ENCODE measurements at places on chromosomes 5 and 9.

GRCh38 chr5:98513380-98513779 lies 260.1 kb upstream of the RGMB start:
- DNase-seq, result peak; percentile 40

DNA sequence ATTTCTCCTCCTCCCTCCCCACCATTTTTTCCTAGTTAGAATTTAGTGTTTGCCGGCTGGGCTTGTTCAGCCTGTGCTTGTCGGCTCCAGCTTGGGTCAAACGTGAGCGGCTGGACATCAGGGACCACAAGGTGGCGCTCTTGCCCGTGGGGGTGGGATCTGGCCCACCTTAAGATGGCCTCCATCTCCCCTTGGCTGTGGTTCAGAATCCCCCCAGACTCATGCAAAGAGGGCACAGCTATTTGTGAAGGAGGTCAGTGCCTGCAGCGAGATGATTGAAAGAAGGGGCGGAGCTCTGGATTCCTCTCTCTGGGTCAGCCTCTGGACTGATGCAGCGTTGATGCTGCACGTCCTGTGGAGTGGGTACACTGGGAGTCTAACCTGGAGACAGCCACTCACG lies 283.3 kb upstream of the TUT7 start:
- DNase-seq, result peak; percentile 85

DNA sequence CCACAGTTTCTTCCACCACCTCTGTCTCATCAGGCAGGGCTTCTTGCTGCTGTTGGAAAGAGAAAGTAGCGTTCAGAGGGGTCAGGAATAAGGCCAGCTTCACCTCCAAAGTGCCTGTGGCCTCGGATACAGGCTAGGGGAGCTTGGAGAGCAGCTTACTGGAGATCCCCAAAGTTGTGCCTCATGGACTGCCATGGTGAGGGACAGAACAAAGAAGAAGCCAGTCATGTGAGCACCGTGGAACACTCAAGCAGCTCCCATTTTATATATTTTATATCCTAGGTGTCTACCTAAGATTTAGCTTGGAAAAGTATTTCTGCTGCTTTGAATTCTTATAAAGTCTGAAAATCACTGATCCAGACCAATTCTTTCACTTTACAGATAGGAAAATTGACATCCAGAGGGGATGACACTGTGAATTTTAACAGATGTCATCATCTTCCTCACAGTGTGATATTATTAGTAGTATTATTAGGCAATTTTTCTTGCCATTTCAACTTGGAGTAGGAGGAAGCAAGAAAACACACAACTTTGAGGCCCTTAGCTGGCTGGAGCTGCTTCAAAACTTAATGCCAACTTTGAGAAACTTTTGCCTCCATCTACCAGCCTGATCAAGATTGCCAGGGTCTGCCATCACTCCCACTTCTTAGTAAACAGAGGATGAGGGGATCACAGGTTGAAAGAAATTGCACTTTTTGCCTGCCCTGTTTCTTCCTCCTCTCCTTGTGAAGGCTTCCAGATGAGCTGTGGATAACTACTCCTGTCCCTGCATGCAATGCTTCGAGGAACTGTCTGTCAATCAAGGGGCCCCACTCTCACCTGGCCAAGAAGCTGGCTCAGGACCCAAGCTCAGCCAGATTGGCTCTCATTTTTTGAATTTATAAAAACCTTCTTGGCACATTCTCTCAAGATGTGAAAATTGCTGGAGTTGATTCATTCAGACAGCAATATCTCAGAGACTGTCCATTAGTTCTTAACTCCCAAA lies 11.8 kb downstream of the SPARC start:
- no peak for DNase-seq

DNA sequence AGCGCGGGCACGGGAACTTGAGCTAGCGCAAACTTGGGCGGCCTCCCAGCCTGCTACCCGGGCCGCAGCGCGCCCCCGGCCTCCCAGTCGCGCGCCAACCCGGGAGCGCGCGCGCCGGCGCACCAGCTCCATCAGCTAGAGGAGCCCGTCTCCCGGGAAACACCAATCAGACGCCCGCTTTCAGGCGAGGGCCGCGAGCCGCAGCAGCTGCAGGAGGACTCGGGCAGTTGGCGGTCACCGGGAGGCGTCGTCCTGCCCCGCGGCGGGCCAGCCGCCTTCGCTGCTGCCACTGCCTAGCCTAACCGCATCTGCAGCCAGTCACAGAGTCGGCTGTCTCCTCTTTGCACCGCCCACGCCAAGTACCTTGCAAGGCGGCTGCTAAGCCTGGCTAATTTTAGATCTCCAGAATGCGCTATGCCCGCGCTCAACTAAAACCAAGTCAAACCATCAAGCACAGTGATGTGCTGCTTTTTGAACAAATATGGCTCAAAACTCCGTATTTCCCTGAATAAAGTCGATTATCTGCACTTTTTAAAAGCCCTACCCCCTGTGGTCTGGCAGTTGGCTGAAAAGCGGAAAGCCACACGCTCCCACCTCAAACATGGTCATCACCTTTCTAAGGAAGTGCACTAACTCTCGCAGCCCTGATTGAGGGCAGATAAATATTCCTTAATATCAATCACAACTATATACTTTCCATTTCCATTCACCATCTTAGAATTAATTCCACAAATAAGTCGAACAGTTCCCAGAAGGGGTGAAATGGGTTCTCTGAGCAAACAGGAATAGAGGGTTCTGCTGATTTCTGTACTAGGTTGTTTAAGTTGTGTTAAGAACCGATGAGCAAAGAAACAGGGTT lies 221.8 kb downstream of the MEF2C start:
- peak; percentile 95 for DNase-seq

DNA sequence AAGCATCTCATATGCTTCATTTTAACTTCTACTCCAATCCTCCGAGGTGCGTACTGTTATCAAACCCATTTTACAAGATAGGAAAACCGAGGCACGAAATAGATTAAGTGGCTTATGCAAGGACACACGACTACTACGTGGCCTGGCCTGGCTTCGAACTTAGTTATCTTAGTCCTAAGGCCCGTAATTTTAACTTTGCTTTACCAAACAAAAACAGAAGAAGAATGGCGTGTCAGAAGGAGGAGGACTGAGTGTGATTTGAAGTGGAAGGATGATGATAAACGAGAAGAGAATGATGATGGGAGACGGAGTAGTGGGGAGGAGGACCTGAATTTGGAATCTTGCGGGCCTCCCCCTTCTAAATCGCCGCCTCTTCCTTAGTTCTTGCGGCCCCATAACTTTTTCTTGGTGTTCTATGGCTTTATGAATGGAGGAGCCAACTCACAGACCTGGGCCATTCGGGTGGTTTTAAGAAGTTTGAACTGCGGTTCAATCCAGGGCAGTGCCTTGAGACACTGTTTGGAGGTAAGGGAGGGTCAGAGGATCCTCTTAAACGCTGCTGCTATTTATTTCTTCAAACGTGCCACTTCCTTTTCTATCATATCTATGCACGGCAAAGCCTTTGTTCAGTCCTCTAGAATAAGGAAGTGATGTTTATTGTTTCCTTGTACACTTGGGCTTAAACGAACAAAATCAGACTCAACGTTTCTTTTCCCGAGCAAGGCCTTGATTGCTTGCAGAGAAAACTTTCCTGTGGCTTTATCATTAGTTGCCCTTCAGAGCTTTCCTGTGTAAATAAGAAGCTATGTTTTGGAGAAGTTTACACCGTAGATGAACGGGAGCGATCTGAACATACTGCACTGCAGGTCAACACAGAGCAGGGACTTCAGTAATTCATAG lies 795 bp downstream of the CNOT8 start:
- DNase-seq, result no peak

DNA sequence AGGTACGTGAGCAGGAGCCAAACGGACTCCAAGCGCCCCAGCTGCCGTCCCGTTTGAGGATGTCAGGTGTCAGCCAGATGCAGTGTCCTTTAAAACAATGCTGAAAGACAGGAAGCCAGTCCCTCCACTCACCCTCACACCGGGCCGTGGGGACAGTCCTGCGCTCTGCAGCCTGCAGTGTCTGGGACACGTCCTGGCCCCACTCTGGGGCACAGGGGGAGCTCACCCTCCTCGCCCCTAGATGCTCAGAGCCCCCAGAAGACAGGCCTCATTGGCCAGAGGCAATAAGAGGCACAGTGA lies 79.7 kb downstream of the ZNF354C start:
- no peak for DNase-seq

- no peak for DNase-seq
Observed at GRCh38 chr9:78028926-78029325, 2.7 kb downstream of the GNAQ start.

DNA sequence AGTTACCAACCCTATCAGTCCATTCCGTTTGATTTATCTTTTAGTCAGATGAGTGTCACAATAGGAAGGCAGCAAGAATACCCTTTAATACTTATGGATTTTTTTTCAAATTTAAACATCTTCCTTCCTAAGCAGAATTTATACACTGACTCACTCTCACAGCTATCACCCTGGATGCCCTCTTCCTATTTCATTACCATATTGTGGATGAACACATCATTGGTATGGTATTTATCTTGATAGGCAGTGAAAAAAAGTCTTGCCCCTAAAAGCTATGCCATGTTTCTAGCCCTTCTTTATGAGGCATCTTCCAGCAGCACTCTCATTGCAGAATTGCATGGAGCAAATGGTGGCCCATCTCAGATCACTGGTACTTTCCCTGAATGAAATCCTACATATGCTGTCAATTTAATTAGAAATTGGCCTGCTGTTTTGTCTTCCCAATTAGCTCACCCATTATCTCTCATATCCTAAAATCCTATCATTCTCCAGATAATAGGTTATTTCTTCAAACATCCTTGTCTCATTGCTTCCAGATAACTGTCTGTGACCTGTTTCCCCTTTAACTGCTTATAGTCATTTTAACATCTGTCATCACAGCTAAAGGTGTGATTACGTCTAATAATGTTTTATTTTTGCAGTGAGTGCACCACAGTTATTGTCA lies 433.5 kb upstream of the POU5F2 start:
- DNase-seq, result no peak

GRCh38 chr9:2016408-2017330 lies 1.5 kb downstream of the SMARCA2 start:
- peak; percentile 54 for DNase-seq

GRCh38 chr9:98838868-98839565 lies 31.5 kb downstream of the GALNT12 start:
- no peak for DNase-seq

GRCh38 chr9:14004110-14004509 lies 309.8 kb downstream of the NFIB start:
- no peak for DNase-seq

All from glutamatergic neuron (in vitro differentiated cells).